COR-L47 (cell line): ENCODE measurements at places on chromosomes 1 and 21.

DNA sequence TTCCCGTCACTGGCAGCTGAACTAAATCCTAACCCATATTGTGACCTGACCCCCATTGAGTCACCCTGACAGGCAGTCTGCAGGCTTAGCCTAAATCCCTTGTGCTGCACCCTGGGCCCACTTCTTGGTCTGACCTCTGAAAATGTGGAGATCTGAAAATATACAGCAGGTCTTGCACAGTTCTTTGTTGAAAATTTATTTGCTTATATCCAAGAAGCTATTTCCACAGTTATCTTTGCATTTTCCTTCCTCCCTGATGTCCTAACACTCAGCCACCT lies 87.1 kb downstream of the BCAR3 start:
- no peak for DNase-seq

- no peak for DNase-seq
Measured at GRCh38 chr1:244062156-244062725, 11.2 kb downstream of the ZBTB18 start.

DNA sequence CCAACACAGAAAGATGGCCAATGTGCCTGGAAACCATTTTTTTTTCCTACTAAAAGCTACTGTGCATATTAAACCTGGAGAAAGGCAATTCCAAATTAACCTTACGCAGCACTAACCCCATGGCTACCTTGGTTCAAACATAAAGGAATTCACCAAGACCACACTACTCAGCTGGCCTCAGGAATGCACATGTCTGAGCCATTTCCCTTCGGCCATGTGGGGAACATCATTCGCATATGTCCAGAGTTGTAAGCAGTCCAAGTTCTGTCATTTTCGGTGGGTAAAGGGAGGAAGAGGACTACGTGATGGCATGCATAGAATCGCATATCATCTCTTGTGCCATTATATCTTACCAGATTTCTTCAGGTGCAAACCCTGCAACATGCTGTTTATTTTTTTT lies 175.4 kb downstream of the NTMT2 start:
- no peak for DNase-seq

DNA sequence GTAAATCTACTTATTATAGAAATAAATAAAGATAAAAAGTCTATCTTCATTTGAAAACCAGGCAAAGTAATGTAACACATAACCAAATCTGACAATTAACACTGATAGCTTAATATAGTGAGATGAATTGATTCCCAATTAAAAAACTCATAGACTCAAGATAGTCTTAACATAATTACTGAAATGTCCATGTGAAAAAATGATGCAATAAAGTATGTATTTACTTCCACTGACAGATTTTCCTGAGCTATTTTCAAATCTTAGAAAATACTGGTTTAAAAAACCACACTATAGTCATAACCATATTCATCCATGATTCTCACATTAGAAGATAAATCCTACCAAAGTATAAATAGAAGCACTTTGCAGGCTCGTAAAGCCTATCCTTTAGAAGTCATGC lies 9.6 kb upstream of the DONSON start:
- no peak for DNase-seq

- no peak for DNase-seq
Measured at GRCh38 chr1:46128344-46128743, 4.1 kb downstream of the PIK3R3 start.
